ENCODE measurements at places on chromosomes 3 and 15. TPM values are rescaled to one million over a fixed set of nuclear protein-coding genes. Genes with fewer than 3 reads are reported as not detected.

Gene ARHGAP31
- total RNA-seq, result 2.1 TPM

DNA sequence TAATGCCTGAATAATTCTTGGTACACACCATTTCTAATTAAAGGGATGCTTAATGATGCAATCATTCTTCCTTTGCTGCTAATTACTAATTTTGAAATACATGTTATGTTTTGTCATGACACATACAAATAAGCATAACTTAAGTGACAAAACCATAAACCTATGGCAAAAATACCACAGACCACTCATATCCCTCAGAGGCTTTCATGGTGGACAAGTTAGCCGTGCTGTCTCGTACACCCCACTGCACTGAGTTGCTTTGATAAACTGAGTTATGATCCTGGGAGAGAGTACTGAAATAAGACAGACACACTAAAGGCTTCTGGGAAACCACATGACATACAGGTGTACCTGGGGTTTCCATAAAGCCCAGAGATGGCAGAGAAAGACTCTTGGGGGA, 913.8 kb downstream of the FHIT start:
- DNase-seq, result no peak

- DNase-seq, result no peak
Measured at GRCh38 chr3:71503525-71504249, 79.8 kb downstream of the FOXP1 start.

DNA sequence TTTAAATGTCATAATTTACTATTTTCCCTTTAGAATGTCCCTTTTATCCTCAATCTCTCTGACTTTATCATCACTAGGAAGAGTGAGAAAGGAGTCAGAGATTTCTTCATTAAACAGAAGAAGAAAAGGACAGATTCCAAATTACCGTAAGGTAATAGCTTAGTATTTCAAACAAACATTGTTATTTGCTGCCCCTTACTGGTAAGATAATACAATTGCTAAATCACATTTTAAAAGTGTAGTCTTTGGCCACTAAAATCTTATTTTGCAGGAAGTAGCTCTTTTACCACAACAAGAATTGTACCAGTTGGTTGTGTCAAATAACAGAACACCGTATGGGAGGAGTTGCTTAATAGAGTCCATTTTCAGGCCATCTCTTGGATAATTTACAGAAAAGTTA, 53.7 kb downstream of the CGGBP1 start:
- no peak for DNase-seq

DNA sequence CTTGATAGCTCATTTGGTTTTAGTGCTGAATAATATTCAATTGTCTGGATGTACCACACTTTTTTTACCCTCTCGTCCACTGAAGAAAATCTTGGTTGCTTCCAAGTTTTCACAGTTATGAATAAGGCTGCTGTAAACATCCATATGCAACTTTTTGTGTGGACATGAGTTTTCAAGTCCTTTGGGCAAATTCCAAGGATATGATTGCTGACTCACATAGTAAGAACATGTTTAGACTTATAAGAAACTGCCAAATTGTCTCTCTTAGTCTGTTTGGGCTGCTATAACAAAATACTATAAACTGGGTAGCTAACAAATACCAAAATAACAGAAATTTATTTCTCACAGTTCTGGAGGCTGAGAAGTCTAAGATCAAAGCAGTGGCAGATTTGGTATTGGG, 59.5 kb upstream of the TNFSF10 start:
- DNase-seq, result no peak

Data from activated naive CD4-positive, alpha-beta T cell treated with anti-CD3 and anti-CD28 coated beads, Interleukin-2, amount 50 U/mL, for 72 hours (primary cell).